Osteoblast (primary cell): ENCODE measurements at places on chromosomes 11 and 22.

- H3K4me3 ChIP-seq: no peak overlapping the region
- H3K27me3 ChIP-seq: no peaks in the 10 kb centered on the region
- no peaks in the 10 kb centered on the region for H3K36me3 ChIP-seq
- DNase-seq: no peak
Measured at GRCh38 chr11:34647532-34647931, 26.6 kb downstream of the EHF start.

DNA sequence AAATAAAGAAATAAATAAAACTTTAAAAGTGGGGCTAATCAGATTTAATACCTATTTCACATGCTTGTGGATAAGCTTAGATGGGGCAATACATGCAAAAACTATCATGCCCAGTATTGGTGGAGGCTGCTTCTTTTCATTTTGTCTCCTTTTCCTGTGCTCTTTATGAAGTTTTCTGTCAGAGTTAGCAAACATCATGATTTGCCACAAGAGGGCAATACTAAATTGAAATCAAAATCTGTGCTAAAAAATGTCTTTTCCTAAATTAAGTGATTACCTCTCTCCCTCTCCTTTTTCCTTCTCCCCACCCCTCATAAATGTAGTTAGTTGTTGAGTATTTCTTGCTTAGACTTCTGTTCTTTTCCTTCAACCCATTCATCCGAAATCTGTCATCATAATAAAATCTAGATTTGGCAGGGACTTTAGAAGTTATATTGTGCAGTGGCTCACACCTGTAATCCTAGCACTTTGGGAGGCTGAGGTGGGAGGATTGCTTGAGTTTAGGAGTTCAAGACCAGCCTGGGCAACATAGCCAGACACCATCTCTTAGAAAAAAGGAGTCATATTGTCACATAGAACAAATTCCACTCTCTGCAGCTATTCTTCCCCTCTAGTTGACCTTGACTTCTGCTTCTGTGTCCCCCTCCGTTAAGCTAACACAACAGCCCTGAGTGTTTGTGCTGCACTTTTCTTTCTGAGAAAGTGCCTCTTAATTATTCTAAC lies 4.7 kb upstream of the ARHGAP42 start:
- H3K27me3 ChIP-seq: no peaks in the 10 kb centered on the region
- DNase-seq: peak; percentile 88
- H3K4me1 ChIP-seq: peaks cover 21% of the 10 kb centered on the region

DNA sequence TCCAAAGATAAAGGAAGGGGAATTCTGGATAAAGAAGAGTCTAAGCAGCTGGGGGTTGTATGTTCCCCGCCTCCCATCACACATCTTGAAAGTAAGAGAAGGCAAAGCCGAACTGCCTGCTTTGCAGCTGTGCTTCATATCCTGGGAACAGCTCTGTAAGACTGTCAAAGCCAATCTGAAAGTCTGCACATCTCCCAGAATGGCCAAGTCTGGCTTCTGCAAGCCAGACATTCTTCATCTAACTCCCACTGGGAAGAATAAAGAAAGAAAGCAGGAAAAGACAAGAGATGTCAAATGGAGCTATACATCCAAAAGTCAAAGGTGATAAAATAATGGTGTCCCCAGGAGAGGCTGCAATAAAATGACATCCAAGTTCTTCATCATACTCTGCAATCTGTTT lies 15.4 kb downstream of the MORC2 start:
- DNase-seq: no peak
- no peak overlapping the region for H3K27ac ChIP-seq
- H3K36me3 ChIP-seq: peaks cover 65% of the 10 kb centered on the region
- H3K27me3 ChIP-seq: no peaks in the 10 kb centered on the region

- no peaks in the 10 kb centered on the region for H3K27me3 ChIP-seq
- no peak for DNase-seq
- H3K4me1 ChIP-seq: peaks cover 35% of the 10 kb centered on the region
- no peak overlapping the region for H3K27ac ChIP-seq
- H3K36me3 ChIP-seq: no peaks in the 10 kb centered on the region
- H3K4me3 ChIP-seq: no peak overlapping the region
Measured at GRCh38 chr22:23239429-23239828, 59.1 kb downstream of the BCR start.

- H3K27me3 ChIP-seq: no peaks in the 10 kb centered on the region
- no peak for DNase-seq
- no peaks in the 10 kb centered on the region for H3K36me3 ChIP-seq
- no peak overlapping the region for H3K27ac ChIP-seq
- H3K4me1 ChIP-seq: no peaks in the 10 kb centered on the region
Measured at GRCh38 chr22:17359501-17359900, 9.8 kb upstream of the CECR2 start.

GRCh38 chr11:96002339-96002738 lies 78.4 kb upstream of the MTMR2 start:
- no peak overlapping the region for H3K4me3 ChIP-seq
- H3K4me1 ChIP-seq: peaks cover 31% of the 10 kb centered on the region
- no peaks in the 10 kb centered on the region for H3K27me3 ChIP-seq
- no peaks in the 10 kb centered on the region for H3K36me3 ChIP-seq
- peak overlapping the region; percentile 55 for H3K27ac ChIP-seq

- peaks cover under 1% of the 10 kb centered on the region for H3K27me3 ChIP-seq
- no peak for DNase-seq
- no peak overlapping the region for H3K4me3 ChIP-seq
- H3K4me1 ChIP-seq: no peaks in the 10 kb centered on the region
Measured at GRCh38 chr11:113240389-113240788, 74.0 kb upstream of the TTC12 start.

DNA sequence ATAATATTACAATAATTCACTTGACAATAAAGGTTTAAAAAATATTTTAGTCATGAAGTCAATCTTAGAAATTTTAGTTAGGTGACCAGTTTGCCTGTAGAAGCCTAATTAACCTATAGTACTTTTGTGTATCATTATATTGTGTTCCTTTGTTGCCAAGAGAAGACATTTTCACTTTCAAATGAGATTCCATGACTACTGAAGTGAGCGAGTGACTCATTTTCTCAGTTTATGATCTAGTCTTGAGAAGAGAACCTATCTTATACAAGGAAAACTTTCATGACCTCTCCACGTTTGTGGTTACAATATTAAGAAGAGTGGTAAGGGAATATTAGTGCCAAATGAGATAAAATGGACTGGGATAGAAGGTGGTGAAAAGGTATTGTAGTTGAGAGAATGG lies 423.9 kb upstream of the CHORDC1 start:
- H3K27me3 ChIP-seq: no peaks in the 10 kb centered on the region
- H3K4me1 ChIP-seq: no peaks in the 10 kb centered on the region
- no peak overlapping the region for H3K27ac ChIP-seq

DNA sequence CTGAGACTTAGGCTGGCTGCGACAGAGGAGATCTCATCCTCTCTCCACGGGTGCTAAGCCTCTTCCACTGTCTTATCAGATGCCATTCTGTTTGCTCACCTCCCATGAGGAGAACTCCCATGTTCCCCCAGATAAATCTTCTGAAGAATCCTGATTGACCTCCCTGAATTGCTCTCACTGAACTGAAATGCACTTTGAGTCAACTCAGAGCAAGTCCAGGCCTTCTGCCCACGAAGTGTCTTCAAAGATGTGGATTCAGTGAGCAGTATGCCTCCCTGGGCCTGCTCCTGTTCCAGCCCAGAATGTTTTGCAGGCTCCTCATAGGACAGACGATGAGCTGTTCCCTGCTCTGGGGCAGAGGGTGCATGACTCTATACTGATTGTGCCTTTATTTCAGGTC lies 17.4 kb downstream of the TUB start:
- H3K27ac ChIP-seq: peak overlapping the region; percentile 79
- peak; percentile 96 for DNase-seq
- H3K4me1 ChIP-seq: peaks cover 17% of the 10 kb centered on the region
- H3K4me3 ChIP-seq: no peak overlapping the region
- H3K27me3 ChIP-seq: no peaks in the 10 kb centered on the region

DNA sequence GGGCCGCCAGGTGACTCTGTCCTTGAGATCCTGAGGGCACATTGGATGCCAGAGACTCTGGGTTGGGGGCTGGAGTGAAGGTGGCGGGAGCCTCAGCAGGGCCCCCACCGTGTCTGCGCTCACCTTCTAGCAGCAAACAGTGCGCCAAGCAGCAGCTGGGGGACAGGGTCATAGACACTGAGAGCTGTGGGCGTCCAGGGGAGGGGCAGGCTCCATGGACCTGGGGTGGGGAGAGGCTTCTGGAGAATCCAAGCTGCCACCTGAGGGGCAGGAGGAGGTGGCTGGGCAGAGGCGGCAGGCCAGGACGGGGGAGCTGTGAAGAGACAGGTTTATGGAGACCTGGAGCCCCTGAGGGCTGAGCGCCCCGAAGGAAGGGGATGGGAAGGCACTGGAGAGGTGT lies 8.0 kb downstream of the PHRF1 start:
- no peaks in the 10 kb centered on the region for H3K27me3 ChIP-seq
- DNase-seq: no peak
- peaks cover 33% of the 10 kb centered on the region for H3K36me3 ChIP-seq
- no peak overlapping the region for H3K4me3 ChIP-seq

DNA sequence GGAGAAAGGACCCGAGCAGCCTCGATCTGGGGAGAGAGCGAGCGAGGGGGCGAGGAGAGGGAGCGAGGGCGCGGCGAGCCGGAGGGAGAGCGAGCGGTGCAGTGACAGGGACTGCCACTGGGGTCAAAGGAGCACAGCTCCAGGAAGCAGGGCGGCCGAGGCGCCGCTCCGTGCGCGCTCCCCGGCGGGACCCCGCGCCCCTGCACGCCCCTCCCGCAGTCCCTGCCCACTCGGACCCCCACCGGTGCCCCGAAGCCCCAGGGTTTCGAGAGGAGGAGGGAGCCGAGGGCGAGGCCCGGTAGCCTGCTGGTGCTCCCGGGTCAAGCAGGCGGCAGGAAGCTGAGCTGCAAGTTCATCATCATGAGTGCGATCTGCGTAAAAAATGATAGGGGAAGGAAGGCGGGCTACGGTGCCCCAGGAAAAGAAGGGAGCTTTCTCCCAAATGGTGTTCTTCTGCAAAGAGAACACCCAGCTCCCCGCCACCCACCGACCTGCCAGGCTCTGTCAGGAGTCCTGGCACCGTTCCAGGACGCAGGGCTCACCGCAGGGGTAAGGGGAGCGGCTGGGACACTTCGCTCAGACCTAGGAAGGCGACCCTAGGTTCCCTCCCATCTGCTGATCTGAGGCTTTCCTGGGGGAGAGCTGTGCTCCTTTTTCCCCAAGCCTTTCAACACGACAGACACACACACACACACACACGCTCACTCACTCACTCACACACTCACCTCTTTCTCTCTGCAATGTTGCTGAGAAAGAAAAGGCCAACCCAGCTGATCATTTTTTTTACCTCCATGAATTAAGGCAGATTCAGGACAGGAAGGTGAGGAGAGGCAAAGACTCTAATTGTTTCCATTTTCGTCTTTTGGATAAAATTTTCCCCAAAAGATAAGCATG lies at the start of gene MPPED2:
TSS of gene MPPED2 (minus strand) at position 103 of the 894 bp plus-strand sequence. CDS start 5,980 bp downstream, outside the sequence.
- no peak within 1 kb of the TSS for H3K27ac ChIP-seq
- H3K4me3 ChIP-seq: peak within 1 kb of the TSS; percentile 25

- no peaks in the 10 kb centered on the region for H3K36me3 ChIP-seq
- no peak for DNase-seq
- H3K27ac ChIP-seq: no peak overlapping the region
- H3K4me3 ChIP-seq: no peak overlapping the region
- H3K27me3 ChIP-seq: peaks cover 3% of the 10 kb centered on the region
- H3K4me1 ChIP-seq: peaks cover 13% of the 10 kb centered on the region
Measured at GRCh38 chr11:34226210-34226609, 120.8 kb downstream of the NAT10 start.

- no peaks in the 10 kb centered on the region for H3K36me3 ChIP-seq
- H3K27me3 ChIP-seq: peaks cover 24% of the 10 kb centered on the region
- no peak overlapping the region for H3K27ac ChIP-seq
- H3K4me1 ChIP-seq: peaks cover 30% of the 10 kb centered on the region
- DNase-seq: no peak
Measured at GRCh38 chr11:123426789-123427188, 3.3 kb upstream of the GRAMD1B start.

DNA sequence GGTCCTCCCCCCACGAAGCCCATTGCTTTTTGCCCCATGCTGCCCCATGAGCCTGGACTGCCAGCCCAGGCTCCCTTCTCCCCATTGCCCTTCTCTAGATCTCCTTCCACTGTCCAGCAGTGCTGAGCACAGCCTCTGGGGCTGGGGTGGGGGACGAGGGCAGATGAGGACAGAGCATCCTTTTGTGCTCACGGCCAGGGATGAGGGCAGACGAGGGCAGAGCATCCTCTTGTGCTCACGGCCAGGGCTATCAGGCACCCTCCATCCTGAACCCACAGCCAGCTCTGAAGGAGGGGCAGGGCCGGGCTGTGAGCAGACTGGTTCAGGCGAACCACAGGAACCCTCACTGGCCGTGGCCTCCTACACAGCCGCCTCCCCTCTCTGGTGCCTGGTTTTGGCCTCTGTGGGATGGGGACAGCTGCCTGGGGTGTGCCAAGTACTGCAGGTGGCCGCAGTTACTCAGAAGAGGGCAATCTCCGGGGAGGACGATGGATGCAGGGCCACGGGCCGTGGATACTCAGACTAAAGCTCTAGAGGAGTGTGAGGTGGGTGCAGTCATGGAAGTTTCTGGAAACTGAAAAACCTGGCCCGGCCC lies 1258.8 kb downstream of the BRD1 start:
- H3K27ac ChIP-seq: no peak overlapping the region
- H3K27me3 ChIP-seq: no peaks in the 10 kb centered on the region
- H3K4me3 ChIP-seq: no peak overlapping the region
- H3K4me1 ChIP-seq: no peaks in the 10 kb centered on the region

- H3K4me1 ChIP-seq: peaks cover 12% of the 10 kb centered on the region
- H3K27ac ChIP-seq: no peak overlapping the region
- no peaks in the 10 kb centered on the region for H3K27me3 ChIP-seq
Measured at GRCh38 chr11:76658231-76658630, 12.3 kb downstream of the LRRC32 start.

DNA sequence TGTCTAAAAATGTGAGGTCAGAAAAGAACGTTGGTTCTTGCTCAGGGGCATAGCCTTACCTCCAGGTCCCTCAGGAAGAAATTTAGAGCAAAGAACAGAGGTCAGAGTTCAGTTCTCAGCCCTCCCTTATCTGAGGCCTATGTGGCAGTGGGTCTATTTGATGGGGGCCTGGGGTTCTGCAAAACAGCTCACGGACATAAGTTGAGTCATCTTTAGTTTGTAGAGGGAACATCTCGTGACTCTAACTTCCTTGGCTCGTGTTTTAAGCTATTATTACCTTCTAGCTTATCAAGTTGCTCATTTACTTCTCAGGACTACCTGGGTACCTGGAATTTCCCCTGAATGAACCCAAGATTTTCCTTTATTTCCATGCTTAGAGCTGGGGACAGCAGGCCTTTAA lies 91.3 kb upstream of the AMOTL1 start:
- no peak overlapping the region for H3K4me3 ChIP-seq
- DNase-seq: no peak
- H3K4me1 ChIP-seq: peaks cover 3% of the 10 kb centered on the region
- H3K36me3 ChIP-seq: no peaks in the 10 kb centered on the region
- no peak overlapping the region for H3K27ac ChIP-seq
- H3K27me3 ChIP-seq: peaks cover 3% of the 10 kb centered on the region

GRCh38 chr11:71436861-71437260 lies 11.3 kb downstream of the DHCR7 start:
- no peaks in the 10 kb centered on the region for H3K27me3 ChIP-seq
- H3K27ac ChIP-seq: no peak overlapping the region
- H3K36me3 ChIP-seq: peaks cover 4% of the 10 kb centered on the region
- no peak overlapping the region for H3K4me3 ChIP-seq
- peak; percentile 43 for DNase-seq
- no peaks in the 10 kb centered on the region for H3K4me1 ChIP-seq
